ENCODE measurements at places on chromosomes 7 and 10.

GRCh38 chr10:58444876-58445275 is 59.7 kb downstream of the TFAM start:
- DNase-seq: no peak

DNA sequence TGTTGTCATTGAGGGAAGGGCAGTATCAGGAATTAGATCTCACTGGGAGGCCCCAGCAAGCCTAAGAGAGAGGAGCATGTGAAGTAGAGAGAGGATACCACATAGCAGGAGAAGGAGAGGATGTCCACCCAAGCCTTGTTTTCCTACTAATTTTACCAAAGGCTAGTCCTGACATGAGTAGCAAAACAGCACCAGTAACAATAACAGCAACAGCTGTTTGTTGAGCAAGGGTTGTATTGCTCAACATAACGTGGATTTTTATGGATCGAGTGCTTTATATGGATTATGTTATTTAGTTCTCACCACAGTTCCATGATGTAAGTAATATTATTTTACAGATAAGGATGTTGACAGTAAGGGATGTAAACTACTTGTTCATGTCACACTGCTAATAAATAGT is 135.2 kb upstream of the DLX6 start:
- DNase-seq: no peak

GRCh38 chr10:93406364-93407145 is 75.6 kb downstream of the MYOF start:
- DNase-seq: no peak

DNA sequence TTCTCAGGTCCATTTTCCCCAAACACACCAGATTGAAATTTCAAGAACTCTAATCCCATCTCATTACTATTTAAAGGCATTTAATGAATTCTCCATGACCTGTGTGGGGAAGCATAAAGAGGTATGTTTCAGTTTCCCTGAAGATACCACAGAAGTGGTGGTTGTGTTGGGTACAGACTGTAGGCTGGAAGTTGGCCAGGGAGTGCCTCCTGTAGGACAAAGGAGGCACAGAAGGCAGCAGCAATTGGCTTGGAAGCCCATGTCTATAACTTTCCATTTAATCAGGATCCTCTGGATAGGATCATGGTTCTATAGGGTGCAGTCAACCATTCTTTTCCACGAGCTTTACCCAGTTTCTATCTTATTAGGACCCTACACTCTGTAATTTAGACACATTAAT is 8.6 kb upstream of the BET1 start:
- DNase-seq: no peak

- DNase-seq: no peak
Measured at GRCh38 chr10:112330162-112330561, 43.8 kb upstream of the ACSL5 start.

DNA sequence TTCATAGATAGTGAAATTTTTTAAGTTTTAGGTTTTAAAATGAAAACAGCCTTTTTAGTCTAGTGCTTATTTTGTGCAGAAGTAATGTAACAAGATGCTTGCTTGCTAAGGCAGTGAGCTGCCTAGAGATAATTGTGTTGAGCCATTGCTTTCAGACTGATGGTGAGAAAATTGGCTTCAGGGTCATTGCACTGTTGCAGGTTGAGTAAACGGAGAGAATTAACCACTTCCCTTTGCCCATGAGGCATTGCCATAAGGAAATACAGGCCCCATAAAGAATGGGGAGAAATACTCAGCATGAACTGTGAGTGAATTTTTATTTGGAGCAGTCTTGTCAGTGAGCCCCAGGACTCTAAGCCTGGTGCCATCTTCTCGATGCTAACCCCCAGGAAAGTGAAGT is 140.5 kb downstream of the LRRC4 start:
- no peak for DNase-seq

DNA sequence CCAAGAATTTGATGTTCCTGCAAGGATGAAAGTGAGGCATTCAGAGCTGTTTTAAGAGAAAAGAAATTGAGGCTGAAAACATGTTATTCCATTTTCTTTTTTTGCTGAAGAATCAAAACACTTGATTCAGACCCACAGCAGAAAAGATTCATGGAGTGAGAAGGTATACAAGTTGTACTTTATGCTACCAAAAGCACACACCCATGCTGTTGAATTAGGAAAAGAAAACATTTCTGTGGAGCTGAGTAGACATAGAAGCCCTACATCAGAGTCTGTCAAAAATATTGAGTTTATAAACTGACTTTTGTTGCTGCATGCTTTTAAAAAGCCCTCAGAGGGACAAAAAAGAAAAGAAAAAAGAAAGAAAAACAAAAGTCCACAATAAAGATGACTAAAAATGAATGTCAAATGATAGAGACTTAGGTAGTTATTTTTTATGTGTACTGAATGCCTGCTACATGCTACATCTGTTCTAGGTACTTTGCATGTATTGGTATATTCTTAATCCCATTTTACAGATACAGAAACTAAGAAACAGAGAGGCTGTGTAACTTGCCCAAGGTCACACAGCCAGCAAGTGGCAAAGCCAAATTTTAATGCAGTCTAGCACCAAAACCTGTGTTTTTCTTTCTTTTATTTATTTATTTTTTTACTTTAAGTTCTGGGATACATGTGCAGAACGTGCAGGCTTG is 71.7 kb upstream of the PALS2 start:
- no peak for DNase-seq

DNA sequence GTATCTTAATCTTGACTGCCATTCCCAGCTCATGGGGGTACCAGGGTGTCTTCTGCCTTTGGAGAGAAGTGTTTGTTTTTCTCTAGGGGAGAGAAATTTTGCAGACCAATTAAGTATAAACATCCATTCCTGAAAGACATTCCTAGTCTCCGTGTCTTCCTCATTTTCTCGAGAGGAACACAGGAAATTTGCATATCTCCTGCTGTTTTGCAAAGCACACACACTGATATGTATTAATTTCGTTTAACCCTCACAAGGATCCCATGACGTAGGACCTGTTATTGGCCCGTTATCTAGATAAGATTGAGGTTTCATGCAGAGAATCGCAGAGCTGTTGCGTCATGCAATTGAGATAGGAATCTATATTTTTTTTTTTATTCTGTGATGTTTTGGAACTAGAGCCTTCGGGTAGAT is 944 bp downstream of the RHBDD2 start:
- no peak for DNase-seq

DNA sequence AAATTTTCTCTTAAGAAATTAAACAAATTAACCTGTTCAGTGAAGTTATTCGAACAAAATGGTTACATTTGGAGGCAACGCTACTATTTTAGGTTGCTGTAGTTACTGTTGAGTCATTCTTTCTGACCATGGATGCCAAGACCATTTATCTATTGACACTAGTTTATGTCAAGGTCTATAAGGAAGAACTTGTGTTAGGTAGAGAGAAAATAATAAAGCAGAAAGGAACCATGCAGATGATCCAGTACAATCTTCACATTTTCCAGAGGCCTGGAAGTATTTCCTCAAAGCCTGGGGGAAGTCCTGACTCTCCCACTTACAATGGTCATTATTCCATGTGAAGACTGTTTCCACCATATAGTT is 608.0 kb upstream of the GALNT17 start:
- DNase-seq: no peak

DNA sequence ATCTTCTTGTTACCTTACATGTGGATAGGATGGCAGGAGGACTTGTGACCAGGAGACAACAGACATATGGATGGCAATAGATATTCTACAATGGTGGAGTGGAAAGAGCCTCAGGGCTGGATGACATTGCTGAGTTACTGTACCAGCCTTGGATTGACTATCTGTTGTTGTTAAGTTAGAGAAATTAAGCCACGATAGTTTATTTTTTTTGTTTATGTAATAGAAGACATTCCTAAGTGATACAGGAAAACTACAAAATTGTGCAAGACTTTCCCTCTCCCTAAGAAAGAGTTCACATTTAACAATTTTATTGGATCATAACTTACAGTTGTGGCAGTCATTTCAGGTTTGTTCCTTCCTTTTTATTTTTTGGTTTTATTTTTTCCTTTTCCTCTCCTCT is 230.7 kb upstream of the CACNA2D1 start:
- no peak for DNase-seq

DNA sequence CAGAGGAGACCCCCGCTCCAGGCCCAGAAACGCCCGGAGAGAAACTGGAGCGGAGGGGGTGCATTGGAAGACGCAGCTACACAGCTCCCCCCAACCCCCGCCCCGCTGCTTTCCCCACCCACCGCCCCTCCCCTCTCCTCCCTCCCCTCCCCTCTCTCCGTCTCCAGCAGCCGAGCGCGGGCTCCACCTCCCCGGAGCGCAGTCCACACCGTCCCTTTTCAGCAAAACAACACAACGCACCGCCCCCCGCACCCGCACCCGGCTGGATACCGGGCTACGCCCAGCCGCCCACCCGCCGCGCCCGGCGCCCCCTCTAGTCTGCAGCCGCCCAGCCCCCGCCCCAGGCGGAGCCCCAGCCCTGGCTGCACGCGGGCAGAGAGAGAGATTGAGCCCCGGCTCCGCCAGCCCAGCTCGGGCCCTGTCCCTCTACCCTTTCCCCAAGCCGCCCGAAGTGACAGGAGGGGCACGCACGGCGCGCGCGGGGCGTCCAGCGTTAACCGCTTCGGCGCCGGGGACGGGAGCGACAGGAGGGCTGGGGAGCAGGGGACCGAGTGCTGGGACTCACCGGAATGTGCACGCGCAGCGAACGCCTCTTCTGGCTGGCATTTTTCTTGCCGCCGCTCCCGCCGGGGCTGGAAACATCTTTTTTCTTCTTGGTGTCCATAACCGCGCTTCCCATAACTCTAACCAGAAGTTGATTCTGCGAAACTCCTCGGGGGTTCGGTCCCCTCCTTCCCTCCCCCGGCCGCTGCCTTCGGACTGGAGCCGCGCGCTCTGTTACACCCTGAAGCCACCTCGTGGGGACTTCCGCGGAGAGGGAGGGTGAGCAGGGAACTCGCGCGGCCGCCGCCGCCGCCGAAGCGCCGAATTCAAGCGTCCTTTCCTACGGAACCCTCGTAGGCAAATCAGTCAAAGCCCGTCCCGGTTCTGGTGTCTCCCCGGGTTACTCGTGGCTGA is 695 bp downstream of the PRKAG2 start:
- peak; percentile 97 for DNase-seq

DNA sequence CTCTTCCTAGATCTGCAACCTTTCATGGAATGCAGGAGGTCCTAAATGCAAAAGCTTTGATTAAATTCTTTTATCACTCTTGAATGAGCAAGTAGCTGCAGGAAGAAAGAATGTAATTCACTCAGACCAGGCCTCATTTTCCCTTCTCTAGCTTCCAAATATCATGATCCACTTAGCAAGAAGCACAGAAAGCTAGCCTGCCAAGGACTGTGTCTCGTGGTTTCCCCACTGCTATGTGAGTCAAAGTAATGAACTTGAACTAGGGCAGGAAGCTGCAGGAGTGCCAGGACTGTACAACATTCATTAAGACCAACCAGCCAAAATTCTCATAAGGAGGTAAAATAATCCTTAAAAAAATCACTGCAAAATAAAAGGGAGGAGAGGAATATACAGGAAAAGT is 379.2 kb downstream of the CALN1 start:
- no peak for DNase-seq

DNA sequence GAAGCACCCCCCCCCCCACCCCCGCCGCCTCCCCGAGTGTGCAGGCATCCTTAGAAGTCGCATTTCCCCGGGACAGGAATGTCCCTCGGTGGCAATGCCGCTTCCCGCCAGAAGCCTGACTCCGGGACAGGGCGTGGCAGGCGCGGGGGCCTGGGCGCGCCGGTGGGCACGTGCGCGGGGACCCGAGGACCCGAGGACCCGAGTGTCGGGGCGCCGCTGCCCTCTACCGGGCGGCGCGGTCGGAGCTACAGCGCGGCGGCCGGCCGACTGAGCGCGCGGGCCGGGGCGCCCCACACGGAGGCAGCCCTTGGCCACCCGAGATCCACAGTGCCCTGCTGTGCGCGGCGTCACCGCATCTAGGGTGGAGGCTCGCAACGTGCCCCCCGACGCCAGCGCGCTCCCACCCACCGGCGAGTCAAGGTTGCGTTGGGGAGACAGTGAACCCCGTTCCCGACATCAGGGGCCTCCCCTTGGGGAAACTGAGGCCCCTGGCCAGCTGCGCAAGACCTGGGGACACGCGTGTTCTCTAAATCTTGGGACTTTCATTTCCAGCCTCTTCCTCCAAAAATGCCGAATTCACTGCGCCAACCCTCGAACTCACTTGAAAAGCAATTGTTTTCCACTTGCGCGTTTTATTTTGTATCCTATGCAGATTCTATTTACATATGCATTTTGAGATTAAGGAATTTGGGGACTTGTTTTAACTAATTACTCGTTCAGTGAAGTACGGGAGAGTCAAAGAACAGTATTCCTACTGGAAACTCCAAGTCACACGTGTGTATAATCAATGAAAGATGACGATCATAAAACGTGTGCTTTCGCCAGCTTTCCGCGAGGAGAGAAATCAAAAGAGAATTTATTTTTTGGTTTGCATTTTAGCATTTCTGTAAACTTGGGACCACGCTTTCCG is 3.1 kb upstream of the CUX1 start:
- no peak for DNase-seq

GRCh38 chr7:50397320-50397970 is 52.7 kb downstream of the FIGNL1 start:
- DNase-seq: no peak

DNA sequence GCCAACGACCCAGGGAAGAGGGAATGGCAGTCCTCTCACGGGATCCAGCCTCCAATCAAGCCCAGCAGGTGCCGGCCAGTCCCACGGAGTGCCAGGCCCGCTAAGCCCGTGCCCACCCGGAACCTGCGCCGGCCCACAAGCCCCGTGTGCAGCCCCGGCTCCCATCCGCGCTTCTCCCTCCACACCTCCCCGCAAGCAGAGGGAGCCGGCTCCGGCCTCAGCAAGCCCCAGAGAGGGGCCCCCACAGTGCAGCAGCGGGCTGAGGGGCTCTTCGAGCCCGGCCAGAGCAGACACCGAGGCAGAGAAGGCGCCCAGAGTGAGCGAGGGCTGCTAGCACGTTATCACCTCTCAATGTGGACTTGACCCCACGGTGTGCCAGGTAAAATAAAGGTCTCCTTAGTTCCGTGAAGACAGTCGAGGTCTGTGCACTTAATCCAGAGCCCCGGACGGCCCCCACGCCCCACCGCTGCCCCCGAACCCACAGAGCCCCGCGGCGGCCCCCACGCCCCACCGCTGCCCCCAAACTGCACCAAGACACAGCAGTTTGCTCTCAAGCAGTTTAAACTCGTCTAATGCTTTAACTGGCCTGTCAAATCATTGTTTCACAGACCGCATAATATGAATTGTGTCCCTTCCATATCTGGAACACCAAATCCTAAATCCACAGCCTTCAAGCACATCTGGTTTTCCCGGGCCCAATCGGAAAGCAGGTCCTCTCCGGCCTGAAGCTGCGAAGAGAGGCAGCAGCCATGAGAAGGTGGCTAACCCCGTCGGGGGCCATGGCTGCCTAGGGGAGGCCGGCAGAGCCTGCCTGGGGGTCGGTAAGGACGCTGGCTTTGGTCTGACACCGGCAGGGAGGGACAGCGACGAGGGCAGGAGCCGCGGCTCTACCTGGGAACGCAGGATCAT is 307.8 kb downstream of the PTPRN2 start:
- DNase-seq: no peak

- DNase-seq: no peak
Measured at GRCh38 chr10:31975157-31975765, 46.6 kb upstream of the ARHGAP12 start.

DNA sequence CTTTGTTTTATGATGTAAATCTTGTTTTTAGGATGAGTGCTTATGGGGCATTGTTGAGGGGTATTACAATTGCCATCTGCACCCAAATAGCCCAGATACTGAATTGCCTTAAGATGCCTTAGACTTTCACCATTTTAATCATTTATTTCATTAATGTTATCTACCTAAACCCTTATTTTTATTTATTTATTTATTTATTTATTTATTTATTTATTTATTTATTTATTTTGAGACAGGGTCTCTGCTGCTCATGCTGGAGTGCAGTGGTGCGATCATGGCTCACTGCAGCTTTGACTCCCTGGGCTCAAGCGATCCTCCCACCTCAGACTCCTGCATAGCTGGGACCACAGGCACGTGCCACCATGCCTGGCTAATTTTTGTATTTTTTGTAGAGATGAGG is 560.2 kb downstream of the SUGCT start:
- no peak for DNase-seq
